ENCODE measurements at places on chromosomes 11 and 22. TPM values are rescaled to one million over a fixed set of nuclear protein-coding genes. Genes with fewer than 3 reads are reported as not detected.

DNA sequence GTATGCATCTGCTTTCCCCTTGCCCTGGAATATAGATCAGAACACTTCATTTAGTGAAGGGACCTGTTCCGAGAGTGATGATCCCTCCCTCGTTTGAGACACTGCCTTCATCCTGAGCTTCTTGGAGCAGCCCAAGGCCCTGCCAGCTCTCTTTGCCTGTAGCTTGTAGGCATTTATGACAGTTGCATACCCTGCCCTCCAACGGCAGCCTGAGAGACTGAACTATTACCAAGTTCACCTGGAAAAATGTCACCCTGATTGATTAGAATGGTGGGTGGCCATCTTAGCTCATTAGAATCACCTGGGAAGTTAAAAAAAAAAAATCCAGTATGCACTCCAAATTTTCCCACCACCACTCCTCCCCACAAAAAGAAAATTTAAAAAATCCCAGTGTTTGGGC lies 1.5 kb downstream of the MICAL3 start:
- no peak for DNase-seq

DNA sequence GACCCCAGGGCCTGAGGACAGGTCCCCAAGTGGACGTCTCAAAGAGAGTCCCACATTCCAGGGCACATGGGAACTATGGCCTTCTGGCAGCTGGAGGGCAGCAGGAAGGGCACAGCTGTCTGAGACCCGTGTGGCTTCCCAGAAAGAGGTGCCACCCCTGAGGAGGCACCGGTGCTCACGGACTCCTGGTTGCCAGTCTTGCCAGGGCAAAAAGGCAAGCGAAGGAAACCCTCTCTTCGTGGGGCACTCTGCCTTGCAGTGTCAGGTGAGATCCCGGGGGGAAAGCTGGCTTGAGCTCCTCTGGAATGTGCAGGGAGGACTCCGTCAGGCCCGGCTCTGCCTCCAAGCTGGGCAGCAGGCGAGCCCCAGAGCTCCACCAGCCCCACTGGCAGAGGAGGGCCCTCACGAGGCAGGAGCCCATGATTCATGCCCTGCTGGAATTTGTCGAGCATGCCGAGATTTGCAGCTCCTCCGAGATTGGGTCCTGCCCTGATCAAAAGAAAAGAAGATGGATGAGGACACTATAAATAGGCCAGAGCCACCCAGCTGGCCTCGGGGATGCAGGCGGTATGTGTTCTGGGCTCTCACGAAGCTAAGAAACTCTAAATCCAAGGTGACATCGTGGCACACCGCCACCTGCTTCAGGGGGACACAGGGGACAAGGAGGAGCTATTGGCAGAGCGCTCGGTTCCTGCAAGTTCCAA lies 9.9 kb upstream of the CELSR1 start:
- DNase-seq, result no peak

GRCh38 chr11:65618763-65619162 lies 3.2 kb downstream of the PCNX3 start:
- DNase-seq, result no peak

GRCh38 chr11:57164317-57164716 lies 17.4 kb upstream of the LRRC55 start:
- no peak for DNase-seq

IL17RA gene
- total RNA-seq, result 7.5 TPM

HPX gene
- 0.46 TPM for total RNA-seq

MYRF gene
- total RNA-seq, result 23.3 TPM

KIRREL3 gene
- total RNA-seq, result 0.48 TPM

Measured in ovary (tissue), 10 donors.